Left ventricle myocardium inferior (tissue), 1 donor: ENCODE measurements at places on chromosomes 11 and 22. TPM values are rescaled to one million over a fixed set of nuclear protein-coding genes. Genes with fewer than 3 reads are reported as not detected.

TMEM179B gene
- total RNA-seq, result 20.5 TPM

TYR gene
- total RNA-seq, result not detected

MYO7A gene
- total RNA-seq, result 3.2 TPM

- no peaks in the 10 kb centered on the region for H3K36me3 ChIP-seq
- no peak overlapping the region for H3K4me3 ChIP-seq
- peaks cover 15% of the 10 kb centered on the region for H3K27me3 ChIP-seq
These were observed 212.6 kb upstream of the SORL1-AS1 start for GRCh38 chr11:121665206-121665838.

DNA sequence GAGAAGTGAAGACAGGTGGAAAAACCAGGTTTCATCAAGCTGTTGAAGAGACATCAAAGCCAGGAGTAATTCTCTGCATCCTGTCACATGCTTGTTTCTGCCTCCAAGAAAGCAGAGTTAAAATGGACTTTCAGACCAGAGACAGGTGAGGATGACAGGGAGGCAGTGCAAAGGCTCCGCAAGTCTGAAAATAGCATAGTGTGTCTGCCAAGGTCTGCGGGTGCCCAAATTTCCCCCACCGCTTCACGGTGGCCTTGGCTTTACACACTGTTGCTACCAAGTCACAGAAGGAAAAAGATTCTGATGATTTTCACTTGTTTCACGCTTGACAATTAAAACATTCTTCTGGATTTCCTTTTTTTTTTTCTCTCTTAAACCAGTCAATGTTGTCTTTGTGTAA is 44.2 kb downstream of the SNX19 start:
- H3K4me3 ChIP-seq, result no peak overlapping the region
- peaks cover 32% of the 10 kb centered on the region for H3K36me3 ChIP-seq
- H3K4me1 ChIP-seq, result peaks cover 57% of the 10 kb centered on the region
- peak overlapping the region; percentile 77 for H3K27ac ChIP-seq
- DNase-seq, result no peak

- no peak overlapping the region for H3K27ac ChIP-seq
- no peak overlapping the region for H3K4me3 ChIP-seq
- no peaks in the 10 kb centered on the region for H3K4me1 ChIP-seq
These were observed 11.4 kb upstream of the ANKK1 start for GRCh38 chr11:113376156-113376555.

DNA sequence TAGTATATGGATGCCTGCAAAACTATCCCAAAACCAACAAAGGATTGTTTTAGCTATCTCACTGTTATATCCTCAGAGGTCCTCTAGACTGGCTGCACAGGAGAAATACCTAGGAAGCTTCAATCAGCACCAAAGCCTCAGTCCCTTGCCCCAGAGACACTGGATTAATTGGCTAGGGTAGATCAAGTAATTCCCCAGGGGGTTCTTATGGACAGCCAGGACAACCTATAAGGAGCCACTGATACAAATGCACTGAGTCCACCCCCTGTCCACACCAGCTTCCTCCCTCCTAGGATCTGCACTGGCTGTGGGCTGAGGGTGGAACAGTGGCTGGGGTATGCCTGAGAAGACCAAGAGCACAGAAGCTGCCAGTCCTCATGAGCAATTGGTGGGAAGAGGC is 16.3 kb downstream of the ADORA2A start:
- H3K4me3 ChIP-seq, result no peak overlapping the region
- peaks cover 52% of the 10 kb centered on the region for H3K4me1 ChIP-seq
- peak overlapping the region; percentile 42 for H3K27ac ChIP-seq

GRCh38 chr11:75654314-75654713 is 14.5 kb downstream of the MAP6 start:
- no peak overlapping the region for H3K27ac ChIP-seq
- no peak for DNase-seq
- H3K27me3 ChIP-seq, result no peaks in the 10 kb centered on the region
- peaks cover 31% of the 10 kb centered on the region for H3K4me1 ChIP-seq
- H3K36me3 ChIP-seq, result no peaks in the 10 kb centered on the region

DNA sequence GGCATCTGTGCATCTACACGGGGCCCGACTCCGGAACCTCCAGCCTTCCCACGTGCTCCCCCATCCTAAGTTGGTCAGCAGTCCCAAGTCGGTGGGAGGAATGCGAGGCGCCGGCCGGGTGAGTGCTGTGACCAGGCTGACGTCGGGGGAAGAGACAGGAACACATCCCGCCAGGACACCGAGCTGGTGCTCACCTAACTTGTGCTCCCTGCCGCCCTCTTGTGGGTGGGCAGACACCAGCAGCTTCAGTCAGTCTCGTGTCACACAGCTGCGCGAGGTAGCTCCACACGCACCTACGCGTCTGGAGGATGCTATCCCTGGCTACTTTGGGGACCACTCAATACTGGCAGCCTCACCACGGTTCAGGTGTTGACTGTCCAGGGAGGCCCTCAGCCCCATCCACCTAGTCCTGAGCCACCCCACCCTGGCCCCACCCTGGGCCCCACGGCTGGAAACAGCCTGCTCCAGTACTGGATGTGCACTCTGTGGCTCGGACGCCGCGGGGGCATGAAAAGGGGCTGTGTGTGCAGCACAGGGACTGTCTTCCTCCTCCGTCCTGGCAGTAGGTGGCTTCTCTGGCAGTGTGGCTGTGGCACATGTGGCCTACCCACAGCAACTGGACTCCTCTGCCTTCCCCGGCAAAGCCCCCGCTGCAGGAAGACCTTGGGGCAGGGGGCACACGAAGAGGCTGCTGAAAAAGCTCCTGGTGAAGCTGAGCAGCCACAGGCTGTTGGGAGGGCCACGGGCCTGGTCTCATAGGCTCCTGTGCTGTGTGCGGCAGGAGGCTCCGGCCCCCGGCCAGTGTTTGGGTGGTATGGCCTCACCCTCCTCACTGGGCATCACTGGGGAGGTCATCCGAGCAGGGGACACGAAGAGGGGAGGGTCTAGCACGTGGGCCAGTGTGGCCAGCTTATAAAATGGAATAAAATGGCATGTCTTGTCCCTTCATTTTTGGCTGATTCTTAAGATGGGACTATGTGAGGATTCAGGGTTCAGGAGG is 11.2 kb upstream of the BID start:
- peaks cover 59% of the 10 kb centered on the region for H3K4me1 ChIP-seq
- H3K36me3 ChIP-seq, result peaks cover 24% of the 10 kb centered on the region
- peak; percentile 54 for DNase-seq
- no peaks in the 10 kb centered on the region for H3K27me3 ChIP-seq
- no peak overlapping the region for H3K4me3 ChIP-seq
- peak overlapping the region; percentile 92 for H3K27ac ChIP-seq
